ENCODE measurements at places on chromosomes 3 and 15.

DNA sequence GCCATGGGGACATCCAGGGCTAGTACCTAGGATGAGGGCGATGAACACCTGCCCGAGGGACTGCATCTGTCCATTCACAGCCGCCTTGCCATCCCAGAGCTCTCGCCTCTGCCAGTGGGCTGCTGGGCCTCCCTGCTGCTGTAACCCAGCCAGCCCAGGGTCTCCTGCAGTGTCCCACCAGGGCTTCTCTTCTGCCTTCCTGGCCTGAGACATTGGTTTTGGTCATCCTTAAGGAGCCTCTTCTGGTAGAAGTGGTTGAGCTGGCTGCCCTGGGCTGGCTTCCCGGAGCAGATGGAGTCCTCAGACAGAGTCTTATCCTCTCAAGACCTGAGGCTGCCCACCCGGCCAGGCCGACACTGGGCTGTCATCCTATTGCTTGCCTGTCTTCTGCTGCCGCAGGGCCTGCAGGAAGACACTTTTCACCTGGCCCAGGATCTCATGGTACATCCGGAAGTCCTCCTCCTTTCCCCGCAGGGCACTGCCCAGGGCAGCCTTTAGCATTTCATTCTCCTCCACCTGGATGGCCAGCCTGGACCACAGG, 6.1 kb upstream of the HHATL start:
- DNase-seq = no peak

- no peak for DNase-seq
Measured at GRCh38 chr15:61671736-61672135, 388.5 kb downstream of the VPS13C start.

DNA sequence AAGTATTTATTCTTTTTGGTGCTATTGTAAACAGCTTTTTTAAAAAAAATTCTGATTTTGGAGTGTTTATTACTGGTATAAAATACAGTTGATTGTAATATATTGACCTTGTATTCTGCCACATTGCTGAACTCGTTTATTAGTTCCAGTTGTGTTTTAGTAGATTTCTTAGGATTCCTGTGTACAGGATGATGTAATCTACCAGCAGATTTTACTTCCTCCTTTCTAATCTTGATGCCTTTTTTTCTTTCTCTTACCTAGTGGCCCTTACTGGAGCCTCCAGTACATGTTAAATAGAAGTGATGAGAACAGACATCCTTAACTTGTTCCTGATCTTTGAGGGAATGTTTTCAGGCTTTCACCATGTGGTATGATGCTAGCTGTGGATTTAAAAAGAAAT, 70.4 kb upstream of the KY start:
- DNase-seq = no peak

DNA sequence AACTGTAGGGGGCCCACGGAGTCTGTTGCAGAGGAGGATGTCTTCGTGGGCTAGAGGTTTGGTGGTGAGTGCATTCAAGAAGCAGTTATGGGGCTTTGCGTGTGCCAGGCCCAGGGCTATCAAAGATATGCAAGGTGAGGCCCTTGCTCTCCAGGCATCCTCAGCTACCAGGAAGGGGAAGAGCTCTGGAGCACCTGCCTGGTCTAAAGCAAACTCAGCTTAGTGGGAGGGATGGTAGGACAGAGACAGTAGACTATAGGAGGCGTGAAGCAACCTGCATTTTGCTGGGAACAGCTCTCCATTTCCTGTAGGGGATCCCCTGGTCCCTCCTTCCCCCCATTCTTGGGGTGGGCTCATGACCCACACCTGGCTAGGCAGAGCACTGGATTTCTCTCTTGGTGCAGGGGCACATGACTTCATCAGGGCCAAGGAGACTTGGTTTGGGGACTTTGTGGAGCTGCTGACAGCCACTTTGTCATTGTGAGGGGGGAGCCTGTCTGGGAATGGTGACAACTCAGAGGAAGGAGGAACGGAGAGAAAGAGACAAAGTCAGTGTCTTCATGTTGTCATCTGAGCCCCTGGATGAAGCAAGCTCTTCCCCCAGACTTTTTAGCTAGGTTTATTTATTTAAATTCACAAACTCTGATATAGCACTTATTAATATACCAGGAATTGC, 8.6 kb upstream of the EEFSEC start:
- DNase-seq = no peak

DNA sequence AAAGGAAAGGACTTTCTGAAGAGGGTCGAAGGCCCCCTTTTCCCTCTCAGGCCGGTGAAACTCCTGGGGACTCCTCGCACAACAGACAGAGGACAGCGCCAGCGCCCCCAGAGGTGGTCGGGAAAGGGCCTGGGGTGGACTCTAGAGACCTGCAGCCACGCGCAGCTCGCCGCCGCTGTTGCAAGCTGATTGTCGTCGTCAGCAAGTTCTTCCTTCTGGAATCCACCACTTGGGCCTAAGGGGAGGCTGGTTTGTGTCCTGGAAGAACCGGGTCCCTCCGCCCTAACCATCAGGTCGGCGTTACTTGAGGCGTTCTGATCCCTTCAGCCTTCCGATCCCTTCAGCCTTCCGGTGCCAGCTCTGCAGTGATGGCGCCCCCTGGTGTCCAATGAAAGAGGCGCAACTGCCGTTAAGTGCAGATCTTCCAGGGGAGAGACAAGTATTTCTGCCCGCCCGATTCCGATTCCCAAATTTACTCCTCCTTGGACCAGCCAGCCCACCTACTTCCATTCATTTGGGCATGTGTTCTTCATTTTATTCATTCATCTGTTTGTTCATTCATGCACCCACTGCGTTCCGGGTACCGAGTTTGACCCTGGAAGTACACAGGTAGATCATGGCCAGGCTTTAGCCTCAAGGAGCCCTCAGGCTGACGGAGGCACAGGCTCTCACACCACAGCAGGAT, 77.2 kb upstream of the SLC6A11 start:
- DNase-seq = peak; percentile 44
